ENCODE measurements at places on chromosomes 2 and 18. TPM values are rescaled to one million over a fixed set of nuclear protein-coding genes. Genes with fewer than 3 reads are reported as not detected.

The TMEM200C gene
- total RNA-seq: not detected

DNA sequence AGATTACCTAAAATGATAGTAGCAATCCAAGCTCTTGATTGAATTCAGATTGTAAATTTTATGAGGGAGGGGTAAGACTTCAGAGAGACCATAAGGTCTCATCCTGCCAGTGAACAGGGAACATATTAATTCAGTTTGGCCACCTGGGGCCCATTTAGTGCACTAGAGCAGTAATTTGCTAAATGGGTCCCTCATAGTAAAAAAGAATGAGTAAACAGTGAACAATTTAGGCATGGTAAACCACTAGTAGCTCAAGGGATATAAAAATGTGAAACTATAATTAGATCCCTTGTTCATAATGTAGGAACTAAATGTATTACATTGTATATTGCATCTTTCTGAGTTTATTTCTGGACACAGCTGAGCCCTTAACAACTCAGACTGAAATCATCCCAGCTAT, 4.9 kb upstream of the PHLPP1 start:
- DNase-seq: no peak

DNA sequence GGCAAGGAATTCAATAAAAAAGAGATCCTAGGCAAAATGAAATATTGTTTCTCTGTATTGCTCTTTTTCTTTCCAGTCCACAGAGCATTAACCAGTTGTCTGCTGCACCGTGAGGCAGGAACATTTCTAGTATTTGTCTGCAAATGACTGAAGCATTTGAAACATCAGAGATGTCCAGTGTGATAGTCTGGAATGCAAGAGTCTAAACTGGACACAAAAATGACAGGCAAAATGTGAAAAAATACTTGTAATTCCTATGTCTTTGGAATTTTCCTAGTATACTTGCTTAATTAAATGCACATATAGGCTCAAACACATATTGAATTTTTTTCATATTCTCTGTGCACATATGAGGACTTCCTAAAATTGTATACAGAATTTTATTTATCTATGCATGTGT, 120.5 kb upstream of the SPATS2L start:
- no peak for DNase-seq

- DNase-seq: no peak
Observed at GRCh38 chr2:79178076-79178674, 18.6 kb upstream of the REG3A start.

- no peak for DNase-seq
Observed at GRCh38 chr18:59357928-59358327, 1.1 kb downstream of the LMAN1 start.

DNA sequence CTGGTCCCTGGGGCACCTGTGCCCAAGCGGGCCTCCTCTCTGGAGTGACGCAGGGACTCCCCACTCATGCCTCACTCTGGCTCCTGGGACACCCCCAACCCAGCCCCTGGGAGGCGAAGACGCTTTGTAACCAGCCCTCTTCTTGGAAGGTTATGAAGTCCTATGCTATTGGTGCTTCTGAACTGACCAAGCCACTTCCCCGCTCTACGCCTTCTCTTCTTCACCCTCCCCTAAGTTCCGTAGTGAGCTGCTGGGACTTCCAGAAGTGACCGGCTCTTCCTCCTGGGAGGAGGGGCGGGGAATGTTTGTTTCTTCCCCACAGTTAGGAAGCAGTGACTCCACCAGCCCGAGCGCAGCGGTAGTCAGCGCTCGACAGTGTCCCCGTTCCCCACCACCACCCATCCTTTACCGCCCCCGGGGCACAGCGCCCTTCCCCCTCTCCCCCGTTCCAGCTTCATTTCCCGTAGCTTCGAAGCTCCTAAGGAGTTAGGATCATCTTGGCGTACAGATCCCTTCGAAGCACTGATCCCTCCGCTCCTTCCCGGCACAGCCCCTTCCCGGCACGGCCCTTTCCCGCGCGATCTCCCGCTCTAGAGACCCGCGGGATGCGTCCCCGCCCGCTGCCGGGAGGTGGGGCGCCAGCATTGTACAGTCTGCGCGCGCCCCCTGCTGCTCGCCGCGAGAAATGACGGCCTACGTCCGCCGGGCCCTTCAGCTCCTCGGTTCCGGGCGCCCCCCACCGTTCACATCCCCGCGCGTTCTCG, 25.3 kb upstream of the NOTO start:
- DNase-seq: peak; percentile 77

The SLC5A7 gene
- total RNA-seq: 0.04 TPM

The GCG gene
- not detected for total RNA-seq

Measured in gastrocnemius medialis (tissue), 4 donors.